Heart right ventricle (tissue), 16 donors: ENCODE measurements at places on chromosomes 16 and 17. TPM values are rescaled to one million over a fixed set of nuclear protein-coding genes. Genes with fewer than 3 reads are reported as not detected.

- no peaks in the 10 kb centered on the region for H3K27me3 ChIP-seq
- no peak for DNase-seq
- no peaks in the 10 kb centered on the region for H3K36me3 ChIP-seq
- H3K4me1 ChIP-seq = peaks cover 25% of the 10 kb centered on the region
These were observed 15.1 kb downstream of the ADCY7 start for GRCh38 chr16:50281391-50282009.

GRCh38 chr17:57751348-57751971 is 6.4 kb upstream of the CCDC182 start:
- H3K27me3 ChIP-seq = no peaks in the 10 kb centered on the region
- H3K27ac ChIP-seq = no peak overlapping the region
- H3K36me3 ChIP-seq = no peaks in the 10 kb centered on the region
- no peak overlapping the region for H3K4me3 ChIP-seq
- no peak for DNase-seq
- peaks cover 9% of the 10 kb centered on the region for H3K4me1 ChIP-seq

GRCh38 chr17:2179615-2180295 is 123.8 kb downstream of the SMG6 start:
- H3K27me3 ChIP-seq = no peaks in the 10 kb centered on the region
- DNase-seq = peak; percentile 60
- no peaks in the 10 kb centered on the region for H3K36me3 ChIP-seq
- H3K4me1 ChIP-seq = peaks cover 86% of the 10 kb centered on the region
- H3K4me3 ChIP-seq = no peak overlapping the region

DNA sequence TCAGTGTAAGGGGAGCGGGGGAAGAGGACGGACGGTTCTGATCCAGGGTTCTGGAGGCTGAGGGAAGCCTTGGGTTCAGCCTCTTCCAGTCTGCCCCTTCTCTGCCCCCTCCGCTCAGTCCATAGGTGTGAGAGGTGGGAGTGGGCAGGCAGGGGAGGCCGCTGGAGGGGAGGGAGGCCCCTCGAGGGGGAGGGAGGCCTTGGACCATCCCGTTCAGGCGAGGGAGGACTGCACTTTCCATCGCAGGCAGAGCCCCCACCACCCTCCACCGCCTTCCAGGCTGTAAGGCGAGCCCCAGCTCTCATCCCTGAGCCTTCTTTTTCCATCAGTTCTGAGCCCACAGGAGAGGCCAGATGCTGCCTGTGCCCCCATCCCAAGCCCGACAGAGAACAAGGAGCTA is 4.2 kb upstream of the AXIN1 start:
- H3K27me3 ChIP-seq = no peaks in the 10 kb centered on the region
- no peak overlapping the region for H3K4me3 ChIP-seq
- H3K4me1 ChIP-seq = peaks cover 6% of the 10 kb centered on the region
- H3K36me3 ChIP-seq = no peaks in the 10 kb centered on the region
- H3K27ac ChIP-seq = no peak overlapping the region

MYBBP1A gene
- 20.4 TPM for total RNA-seq

DNA sequence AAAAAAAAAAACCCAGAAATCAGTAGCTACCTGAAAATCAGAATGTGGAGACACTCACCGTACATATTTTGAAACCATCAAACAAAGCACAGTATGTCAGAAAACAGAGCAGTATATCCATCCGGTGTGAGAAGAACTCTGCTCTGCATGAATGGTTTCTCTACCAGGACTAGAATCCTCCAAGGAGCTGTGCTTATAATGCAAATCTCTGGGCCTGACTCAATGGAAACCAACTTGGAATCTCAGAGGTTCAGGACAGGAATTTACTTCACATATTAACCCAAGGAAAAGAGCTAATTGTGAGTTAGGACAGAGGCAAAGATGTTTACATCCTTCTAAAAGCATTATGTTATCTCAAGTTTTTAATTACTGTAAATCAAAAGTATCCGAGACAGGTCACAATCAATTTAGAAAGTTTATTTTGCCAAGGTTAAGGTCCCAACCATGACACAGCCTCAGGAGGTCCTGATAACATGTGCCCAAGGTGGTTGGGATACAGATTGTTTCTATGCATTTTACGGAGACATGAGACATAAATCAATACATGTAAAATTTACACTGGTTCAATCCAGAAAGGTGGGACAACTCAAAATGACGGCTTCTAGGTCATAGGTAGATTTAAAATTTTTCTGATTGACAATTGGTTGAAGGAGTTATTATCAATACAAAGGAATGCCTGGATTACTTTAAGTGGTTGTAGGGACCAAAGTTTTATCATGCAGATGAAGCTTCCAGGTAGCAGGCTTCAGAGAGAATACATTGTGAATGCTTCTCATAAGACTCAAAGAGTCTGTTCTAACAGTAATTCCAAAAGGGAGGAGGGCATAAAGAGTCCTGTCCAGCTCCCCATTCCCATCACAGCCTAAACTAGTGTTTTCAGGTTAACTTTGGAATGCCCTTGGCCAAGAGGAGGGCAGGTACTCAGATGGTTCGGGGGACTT is 164.1 kb downstream of the CDH8 start:
- H3K36me3 ChIP-seq = no peaks in the 10 kb centered on the region
- H3K4me3 ChIP-seq = no peak overlapping the region
- H3K27me3 ChIP-seq = no peaks in the 10 kb centered on the region

FSCN2 gene
- 0.44 TPM for total RNA-seq

- peak overlapping the region; percentile 88 for H3K4me3 ChIP-seq
- no peak for DNase-seq
- H3K36me3 ChIP-seq = no peaks in the 10 kb centered on the region
- no peaks in the 10 kb centered on the region for H3K27me3 ChIP-seq
- H3K27ac ChIP-seq = no peak overlapping the region
These were observed 1.7 kb downstream of the USP32 start for GRCh38 chr17:60390186-60390585.

DNA sequence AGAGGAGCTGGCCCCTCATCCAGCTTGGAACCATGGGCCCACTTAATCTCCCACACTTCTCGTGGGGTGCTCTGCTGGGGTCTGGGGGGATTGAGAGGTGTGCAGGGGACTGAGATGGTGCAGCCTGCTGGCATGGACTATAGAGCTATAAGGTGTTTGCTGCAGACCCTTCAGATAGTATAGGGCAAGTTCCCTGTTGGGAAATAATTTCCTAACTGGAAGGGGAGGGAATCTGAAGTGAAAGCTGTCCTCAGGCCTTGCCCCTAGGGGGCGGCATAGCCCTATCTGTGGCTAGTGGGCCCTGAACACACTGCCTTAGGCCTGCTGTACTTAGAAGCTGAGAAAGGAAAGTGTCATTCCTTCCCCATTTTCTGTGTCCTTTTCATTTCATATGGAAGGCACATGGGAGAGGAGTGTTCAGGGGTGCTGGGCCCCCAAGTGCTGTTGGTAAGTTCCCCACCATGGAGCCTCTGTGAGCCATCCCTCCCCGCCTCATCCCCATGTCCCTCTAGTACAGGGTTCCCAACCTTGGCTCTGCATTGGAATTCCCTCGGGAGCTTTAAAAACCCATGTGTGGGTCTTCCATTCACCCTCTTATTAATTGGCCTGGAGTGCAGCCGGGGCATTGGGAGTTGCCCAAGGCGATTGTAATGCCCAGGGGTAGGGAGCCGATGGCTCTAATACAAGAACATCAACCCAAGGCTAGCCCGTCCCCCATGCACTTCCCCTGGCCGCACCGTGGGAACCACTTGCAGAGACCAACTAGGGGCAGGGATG is 19.7 kb downstream of the GOSR2 start:
- H3K27ac ChIP-seq = no peak overlapping the region
- no peak overlapping the region for H3K4me3 ChIP-seq
- no peaks in the 10 kb centered on the region for H3K36me3 ChIP-seq
- H3K4me1 ChIP-seq = peaks cover 34% of the 10 kb centered on the region
- H3K27me3 ChIP-seq = no peaks in the 10 kb centered on the region

DNA sequence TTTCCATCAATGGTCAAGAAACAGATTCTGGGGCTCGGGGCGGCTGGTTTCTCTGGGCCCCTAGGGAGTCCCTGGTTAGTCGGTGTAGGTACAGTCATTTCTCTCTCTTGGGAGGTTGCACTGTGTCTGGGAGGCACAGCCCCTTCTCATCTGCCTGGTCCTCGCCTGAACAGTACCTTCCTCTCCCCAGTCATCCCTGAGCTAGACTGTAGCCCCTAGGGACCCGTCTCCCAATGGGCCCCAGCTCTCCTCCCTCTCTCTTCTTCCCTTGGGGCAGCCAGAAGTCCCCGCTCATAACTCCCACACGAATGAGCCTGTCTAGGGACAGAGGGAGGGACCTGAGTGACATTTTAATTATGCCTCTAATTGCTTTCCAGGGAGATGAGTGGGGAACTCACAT is 20.2 kb upstream of the CPSF4L start:
- H3K4me3 ChIP-seq = no peak overlapping the region
- H3K27me3 ChIP-seq = no peaks in the 10 kb centered on the region

PIK3R6 gene
- 0.53 TPM for total RNA-seq
